Occipital lobe (tissue), 3 donors: ENCODE measurements at places on chromosomes 2 and 18. TPM values are rescaled to one million over a fixed set of nuclear protein-coding genes. Genes with fewer than 3 reads are reported as not detected.

- DNase-seq, result no peak
Measured at GRCh38 chr18:21115519-21116411, 4.2 kb upstream of the ROCK1 start.

GRCh38 chr2:233846387-233847247 lies 7.7 kb downstream of the HJURP start:
- DNase-seq, result no peak

- DNase-seq, result no peak
Measured at GRCh38 chr2:196944570-196944969, 18.1 kb upstream of the PGAP1 start.

The STAT4 gene
- 1.2 TPM for total RNA-seq

DNA sequence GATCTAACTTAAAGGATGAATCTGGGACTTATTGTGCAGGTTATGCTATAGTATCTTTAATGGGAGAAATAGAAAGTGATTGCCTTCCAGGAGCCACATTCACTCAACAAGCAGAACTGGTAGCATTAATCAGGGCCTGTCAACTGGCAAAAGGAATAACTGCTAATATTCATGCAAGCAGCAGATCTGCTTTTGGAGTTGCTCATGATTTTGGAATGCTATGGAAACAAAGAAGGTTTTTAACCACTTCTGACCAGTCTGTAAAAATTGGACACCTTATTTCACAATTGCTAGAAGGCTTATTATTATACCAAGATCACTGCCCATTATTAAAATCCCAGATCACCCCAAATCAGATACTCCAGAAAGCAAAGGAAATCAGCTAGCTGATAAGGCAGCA lies 200.4 kb downstream of the MREG start:
- no peak for DNase-seq

The TLX2 gene
- total RNA-seq, result not detected

The CYRIA gene
- total RNA-seq, result 230 TPM

- DNase-seq, result peak; percentile 26
Measured at GRCh38 chr2:217790681-217791392, 212.0 kb downstream of the TNS1 start.

- DNase-seq, result no peak
Measured at GRCh38 chr18:58886864-58887612, 22.4 kb downstream of the ZNF532 start.

DNA sequence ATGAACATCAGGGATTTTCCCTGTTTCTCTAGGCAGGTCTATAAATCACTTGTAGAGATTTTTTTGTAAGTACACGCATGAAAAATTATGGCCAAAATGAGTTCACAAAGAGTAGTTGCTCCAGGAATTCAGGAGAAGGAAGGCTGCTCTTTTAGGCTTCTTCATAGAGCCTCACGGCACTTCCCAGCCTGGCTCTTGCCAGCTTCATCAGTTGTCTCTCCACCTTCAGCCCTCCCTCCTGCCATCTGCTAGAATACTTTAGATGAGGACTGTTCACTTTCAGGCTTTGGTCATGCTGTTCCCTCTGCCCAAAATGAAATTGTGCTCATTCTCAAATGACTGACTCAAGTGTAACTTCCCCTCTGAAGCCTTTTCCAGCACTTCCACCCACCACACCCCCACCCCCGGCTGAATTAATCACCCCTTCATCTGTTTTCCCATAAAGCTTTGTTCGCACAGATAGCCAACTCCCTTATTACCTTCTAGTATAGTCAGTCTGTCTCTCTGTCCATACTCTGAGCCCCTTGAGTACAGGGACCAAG lies 1.8 kb upstream of the ABCA12 start:
- DNase-seq, result no peak

The ANO7 gene
- total RNA-seq, result 0.16 TPM

- no peak for DNase-seq
Measured at GRCh38 chr2:65381607-65382051, 50.8 kb downstream of the SPRED2 start.

The TET3 gene
- 20.9 TPM for total RNA-seq

The RUFY4 gene
- 0.78 TPM for total RNA-seq

The UGT1A10 gene
- not detected for total RNA-seq

DNA sequence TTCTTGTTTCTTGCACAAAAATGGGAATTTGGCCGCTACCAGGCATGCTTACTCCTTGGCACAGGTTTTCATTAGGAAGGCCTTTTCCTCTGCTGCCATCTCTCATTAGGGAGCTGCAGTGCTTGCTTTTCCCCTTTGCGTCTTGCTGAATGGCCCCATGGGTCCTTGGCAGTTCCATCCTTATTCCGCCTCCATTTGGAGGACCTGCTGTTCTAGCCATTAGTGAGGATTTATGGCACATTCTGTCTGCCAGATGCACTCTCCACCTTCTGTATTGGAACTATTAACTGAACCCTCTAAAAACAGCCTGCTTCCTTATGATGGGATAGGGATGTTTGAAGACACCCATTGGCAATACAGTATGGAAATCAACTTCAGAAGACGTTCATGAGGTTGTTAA lies 103.5 kb upstream of the NOSTRIN start:
- DNase-seq, result no peak

The EFEMP1 gene
- 2.8 TPM for total RNA-seq

- no peak for DNase-seq
Measured at GRCh38 chr2:26757873-26758789, 6.0 kb upstream of the SLC35F6 start.

DNA sequence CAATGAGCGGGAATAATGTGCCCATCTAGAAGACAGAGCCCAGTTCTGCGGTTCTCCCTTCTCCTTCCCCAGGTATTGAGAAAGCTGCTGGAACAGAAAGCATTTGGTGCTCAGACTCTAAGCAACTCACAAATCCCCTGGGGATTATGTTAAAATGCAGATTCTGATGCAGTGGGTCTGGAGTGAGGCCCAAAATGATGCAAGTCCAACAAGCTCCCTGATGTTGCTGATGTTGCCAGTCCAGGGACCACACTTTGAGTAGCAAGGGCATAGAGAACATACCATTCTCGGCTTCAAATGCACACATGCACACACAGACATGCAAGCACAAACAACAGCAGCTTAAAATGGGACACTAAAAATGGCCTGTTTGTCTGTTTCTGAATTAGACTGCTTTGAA lies 274.8 kb upstream of the NCKAP5 start:
- no peak for DNase-seq

The ARHGEF4 gene
- total RNA-seq, result 38.7 TPM

- DNase-seq, result no peak
Measured at GRCh38 chr2:122182616-122183355, 427.3 kb downstream of the TSN start.

The ADI1 gene
- 15.4 TPM for total RNA-seq

DNA sequence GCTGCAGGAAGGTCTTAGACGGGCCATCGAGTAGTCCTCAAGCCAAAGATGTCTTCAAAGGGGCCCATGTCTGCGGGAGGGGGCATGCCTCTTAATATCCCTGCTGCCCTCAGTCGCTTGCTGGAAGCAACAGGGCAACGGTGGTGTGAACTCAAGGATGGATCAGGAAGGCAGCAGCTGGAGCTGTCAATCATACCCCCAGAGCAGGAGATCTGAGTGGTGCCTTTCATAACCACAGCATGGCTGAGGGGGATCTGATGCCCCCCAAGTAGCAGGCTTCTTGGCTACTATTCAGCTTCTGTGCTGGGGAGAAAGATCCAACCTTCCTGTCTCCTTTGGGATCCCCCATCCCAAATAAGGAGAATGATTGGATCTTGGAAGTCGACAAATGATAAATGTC lies 46.4 kb downstream of the INSIG2 start:
- no peak for DNase-seq

DNA sequence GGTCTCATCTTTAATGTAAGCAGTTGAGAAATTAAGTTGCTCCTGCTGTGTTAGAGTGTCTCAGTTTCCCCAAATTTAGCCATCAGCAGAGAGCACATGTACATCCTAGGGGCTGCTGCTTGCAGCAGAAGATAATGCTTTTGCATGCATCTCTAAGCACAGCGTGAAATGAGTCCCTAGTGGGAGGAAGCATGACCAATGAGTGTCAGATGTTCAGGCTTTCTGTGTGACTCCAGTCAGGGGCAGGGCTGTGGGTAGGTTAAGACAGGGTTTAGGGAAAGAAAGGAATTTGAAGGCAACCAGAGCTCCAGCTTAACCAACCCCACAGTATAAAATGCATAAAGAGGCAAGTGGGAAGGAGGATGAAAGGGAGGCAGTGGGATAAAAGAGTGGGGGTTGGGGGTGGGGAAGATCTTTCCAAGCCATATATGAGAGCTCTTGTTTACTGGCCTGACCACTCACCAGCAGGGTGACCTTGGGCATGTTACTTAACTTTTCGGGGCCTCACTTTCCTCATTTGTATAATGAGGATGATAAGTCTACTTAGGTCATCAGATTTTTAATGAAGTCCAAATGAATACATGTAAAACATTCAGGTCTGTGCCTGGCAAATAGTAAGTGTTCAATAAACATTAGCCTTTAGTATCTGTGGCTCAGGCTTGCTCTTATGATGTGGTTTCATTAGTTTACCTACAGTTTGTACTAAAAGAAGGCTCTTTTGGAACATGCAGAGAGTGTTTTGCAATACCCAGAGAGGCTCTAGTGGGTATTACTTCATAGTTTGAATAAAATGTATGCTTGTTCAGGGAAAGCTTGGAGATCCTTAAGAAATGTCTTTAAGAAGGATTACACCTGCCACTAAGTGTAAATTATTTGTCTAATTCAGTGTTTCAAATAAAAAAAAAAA lies 42.7 kb upstream of the PELI1 start:
- no peak for DNase-seq

The BCL11A gene
- 128 TPM for total RNA-seq

DNA sequence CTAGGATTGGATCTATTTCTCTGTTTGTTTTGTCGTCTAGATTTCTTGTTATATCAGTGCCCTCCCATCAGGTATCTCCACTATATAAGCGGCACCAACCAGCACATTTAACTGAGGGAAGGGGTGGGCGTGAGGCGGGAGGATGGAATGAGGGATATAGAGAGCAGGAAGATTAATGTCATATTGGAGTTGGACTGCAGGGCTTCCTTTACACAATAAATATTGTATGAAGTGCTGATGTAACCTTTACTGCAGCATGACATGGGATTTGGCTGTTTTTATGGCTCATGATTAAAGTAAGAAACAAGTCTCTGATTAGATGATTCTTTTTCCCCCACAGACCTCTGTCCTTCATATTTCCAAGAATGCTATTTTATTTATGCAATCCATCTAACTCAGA lies 54.8 kb downstream of the TMEM200C start:
- DNase-seq, result no peak

The REG3A gene
- not detected for total RNA-seq

- no peak for DNase-seq
Measured at GRCh38 chr18:59861963-59862819, 37.6 kb upstream of the PMAIP1 start.

The EFR3B gene
- 47.1 TPM for total RNA-seq

DNA sequence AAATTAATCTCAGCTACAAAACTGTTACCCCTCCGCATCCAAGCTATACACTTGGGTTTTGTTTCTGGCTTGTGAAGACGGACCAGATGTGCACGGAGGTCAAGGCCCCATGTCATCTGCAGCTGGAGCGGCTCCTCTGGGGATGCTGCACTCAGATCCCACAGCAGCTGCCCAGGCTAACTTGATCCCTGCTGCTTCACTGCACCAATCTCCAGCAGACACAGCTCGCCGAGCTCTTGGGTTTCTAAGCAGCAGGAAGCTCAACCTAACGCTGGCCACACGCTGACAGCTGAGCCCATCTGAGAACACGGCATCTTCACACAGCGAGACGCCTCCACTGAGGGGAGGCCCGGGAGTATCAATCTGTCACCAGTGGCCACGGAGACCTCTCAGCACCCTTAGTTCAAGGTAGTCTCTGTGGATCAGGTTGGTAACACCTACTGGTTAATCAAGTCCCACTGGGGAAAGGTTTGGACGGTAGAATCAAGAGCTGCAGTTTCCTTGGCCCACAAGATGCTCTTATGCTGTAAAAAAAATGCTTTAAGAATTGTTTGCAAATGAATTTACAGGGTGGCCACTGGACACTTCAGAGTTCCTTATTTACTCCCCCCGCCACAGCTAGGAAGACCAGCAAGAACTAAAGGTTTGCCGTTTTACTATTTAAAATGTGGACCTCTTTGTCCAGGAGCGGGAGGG lies 67.5 kb downstream of the EMILIN2 start:
- no peak for DNase-seq

DNA sequence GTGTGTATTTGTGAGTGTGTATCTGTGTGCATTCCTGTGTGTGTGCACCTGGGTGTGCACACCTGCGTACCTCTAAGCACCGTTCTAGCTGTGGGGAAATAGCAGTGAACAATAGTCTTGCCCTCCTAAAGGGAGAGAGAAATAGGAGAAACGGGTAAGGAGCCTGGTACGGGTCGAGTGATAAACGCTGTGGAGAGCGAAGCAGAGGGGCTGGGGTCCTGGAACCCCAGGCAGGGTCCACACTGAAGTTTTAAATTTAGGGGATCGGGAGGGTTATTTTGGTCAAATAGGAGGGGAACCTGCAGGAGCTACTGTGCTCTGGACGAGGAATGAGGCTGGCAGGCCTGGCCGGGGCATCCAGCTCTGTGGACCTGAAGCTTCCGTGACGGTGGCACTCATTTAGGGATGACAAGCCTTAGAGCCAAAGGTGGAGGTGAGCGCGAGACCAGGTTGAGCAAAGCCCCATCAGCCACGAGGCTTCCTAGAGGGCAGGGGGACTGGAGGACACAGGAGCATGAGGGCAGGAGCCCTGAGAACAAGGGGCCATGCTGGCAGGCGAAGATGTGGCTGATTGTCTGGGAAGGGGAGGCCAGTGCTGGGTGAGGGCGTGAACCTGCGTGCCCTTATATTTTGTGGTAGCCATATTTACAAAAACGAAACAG lies 188.0 kb downstream of the RTP5 start:
- DNase-seq, result no peak

GRCh38 chr2:236168110-236169080 lies at the start of gene GBX2:
Gene GBX2 (minus strand): TSS chr2:236168386. CDS start chr2:236167971, 415 bp downstream.
- no peak for DNase-seq

DNA sequence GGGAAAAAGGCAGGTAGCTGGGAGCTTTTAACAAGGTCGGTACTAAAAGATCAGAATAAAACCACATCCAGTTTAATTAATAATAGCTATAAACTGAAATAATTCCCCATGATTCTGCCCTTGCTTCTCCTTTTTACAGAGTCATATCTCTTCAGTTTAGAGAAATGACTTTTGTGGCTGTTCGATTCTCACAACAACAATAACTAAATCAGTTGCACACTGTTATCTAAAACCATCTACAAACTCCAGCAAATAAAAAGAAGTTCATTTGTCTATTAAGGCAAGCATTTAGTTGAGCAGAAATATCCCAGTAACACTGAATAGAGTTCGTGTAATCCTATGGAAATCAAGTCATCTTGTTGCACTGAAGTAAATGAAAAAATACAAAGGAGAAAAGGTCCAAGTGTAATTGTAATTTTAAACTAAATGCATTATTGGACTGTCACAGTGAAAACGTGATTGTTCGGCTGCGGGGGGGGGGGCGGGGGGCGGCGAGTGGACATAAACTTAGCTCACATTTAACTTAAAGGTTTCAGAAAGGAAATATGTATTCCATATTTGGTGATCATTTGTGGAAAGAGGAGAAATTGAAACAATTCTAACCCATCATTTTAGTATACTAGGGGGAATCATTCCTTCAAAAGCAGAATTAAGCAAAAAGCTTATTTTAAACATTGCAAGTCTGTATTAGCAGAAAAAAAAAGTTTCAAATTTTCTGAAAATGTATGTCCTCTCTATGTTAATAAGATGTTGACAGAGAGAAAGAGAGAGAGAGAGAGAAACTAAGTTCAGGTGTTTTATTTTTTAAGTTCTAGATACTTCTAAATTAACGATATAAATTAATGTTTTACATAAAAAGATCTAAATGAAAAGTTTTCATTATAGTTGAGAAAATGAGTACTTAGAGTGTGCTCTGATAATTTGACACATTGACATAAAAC lies 144.5 kb downstream of the MEIS1 start:
- no peak for DNase-seq

The KCNG2 gene
- 0.31 TPM for total RNA-seq
